Vein endothelial cell (primary cell): ENCODE measurements at places on chromosomes 16 and 17. TPM values are rescaled to one million over a fixed set of nuclear protein-coding genes. Genes with fewer than 3 reads are reported as not detected.

Gene MT1G
- total RNA-seq: 1.2 TPM in 1 of 2 replicates, not detected in the other

Gene NUP88
- total RNA-seq: 93.7 and 99.0 TPM in 2 replicates

Gene C16orf74
- total RNA-seq: 24.2 and 34.3 TPM in 2 replicates

Gene ZNF23
- total RNA-seq: 3.6 and 4.0 TPM in 2 replicates

Gene TMEM106A
- 7.4 and 9.8 TPM in 2 replicates for total RNA-seq

Gene ZP2
- not detected in 2 replicates for total RNA-seq

Gene CIITA
- total RNA-seq: 0.10 TPM in 1 of 2 replicates, not detected in the other

Gene LITAFD
- total RNA-seq: not detected in 2 replicates

Gene TRAPPC2L
- total RNA-seq: 47.6 and 54.9 TPM in 2 replicates

Gene ARL5C
- not detected in 2 replicates for total RNA-seq

Gene SEPTIN12
- not detected in 2 replicates for total RNA-seq

Gene PYY
- total RNA-seq: 0.33 TPM in 1 of 2 replicates, not detected in the other
